Umbilical cord (tissue), 2 donors: ENCODE measurements at places on chromosomes 7 and 10. TPM values are rescaled to one million over a fixed set of nuclear protein-coding genes. Genes with fewer than 3 reads are reported as not detected.
A peak's percentile ranks its signal among the peaks of the same experiment; 100 is the strongest.

DNA sequence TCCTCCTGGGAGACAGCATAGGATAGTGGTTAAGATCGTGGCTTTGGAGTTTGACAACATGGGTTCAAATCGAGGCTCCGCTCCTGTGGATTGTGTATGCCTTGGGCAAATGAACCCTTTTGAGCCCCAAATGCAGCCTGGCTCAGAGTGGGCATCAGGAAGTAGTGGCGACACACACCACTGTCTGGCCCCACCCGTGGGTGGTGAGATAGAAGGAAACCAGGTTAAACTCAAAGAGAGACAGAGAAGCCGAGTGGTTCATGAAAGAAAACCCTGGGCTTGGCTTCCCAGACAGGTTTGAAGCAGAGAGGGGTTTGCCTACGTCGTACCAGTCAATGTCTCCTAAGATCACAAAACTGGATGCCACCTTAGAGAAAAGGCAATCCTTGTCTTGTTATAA, 57.7 kb downstream of the PRTFDC1 start:
- no peak for DNase-seq

DNA sequence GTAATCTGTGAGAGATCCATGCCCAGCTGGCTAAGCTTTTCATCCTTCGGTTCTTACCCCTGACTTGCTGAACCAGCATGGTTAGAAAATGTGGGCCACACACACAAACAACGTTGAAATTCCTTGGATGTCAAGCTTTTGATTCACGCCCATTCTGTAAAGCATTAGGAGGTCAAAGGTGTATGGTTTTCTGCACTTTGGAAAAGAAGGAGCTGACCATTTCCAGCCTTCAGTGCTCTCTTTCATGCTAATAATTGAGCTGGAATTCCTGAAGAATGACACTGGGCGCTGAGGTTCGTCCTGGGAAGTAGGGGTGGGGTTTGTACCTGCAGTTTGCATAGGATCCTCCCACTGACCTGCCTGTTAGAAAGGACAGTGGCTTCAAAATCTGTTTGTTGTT, 23.1 kb downstream of the KLF6 start:
- no peak for DNase-seq

- DNase-seq: no peak
Measured at GRCh38 chr7:151780631-151781030, 96.3 kb downstream of the PRKAG2 start.

GRCh38 chr10:99459217-99459616, 28.8 kb upstream of the GOT1 start:
- no peak for DNase-seq

- peak; percentile 40 for DNase-seq
Measured at GRCh38 chr7:122219253-122219865, 75.3 kb upstream of the AASS start.

- peak; percentile 36 for DNase-seq
Measured at GRCh38 chr10:33772370-33773252, 438.1 kb upstream of the NRP1 start.

EBLN1 gene
- 3.6 TPM for total RNA-seq

DNA sequence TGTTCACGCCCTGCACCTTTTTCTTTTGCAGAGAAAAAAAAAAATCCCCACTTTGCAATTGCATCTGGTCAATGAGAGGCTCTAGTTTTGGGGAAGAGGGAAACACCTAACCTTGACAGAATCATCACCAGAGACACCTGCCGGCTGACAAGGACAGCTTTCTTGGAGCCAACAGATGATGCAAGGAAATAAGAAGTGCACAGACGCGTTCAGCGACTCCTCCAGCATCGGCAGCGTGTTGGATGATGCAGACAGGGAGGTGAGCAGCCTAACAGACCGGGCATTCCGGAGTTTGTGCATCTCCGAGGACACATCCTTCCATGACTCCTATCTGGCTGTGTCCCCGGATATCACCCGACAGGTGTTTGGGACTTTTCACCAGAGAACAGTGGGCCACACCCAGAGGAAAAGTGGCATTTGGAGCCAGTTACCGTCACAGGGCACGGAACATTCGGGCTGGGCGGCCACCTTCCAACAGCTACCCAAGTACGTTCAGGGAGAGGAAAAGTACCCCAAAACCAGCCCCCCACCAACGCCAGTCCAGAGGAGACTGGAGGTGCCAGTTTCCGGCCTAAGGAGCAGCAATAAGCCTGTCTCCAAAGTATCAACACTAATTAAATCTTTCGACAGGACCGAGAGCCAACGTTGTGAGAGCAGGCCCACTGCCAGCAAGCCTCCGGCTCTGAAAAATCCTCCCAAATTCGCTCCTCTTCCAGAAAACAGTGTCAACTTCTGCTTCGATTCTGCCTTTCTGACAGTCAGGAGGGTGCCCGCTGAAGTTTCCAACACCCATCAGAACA, 23.6 kb downstream of the C10orf71 start:
- no peak for DNase-seq

DNA sequence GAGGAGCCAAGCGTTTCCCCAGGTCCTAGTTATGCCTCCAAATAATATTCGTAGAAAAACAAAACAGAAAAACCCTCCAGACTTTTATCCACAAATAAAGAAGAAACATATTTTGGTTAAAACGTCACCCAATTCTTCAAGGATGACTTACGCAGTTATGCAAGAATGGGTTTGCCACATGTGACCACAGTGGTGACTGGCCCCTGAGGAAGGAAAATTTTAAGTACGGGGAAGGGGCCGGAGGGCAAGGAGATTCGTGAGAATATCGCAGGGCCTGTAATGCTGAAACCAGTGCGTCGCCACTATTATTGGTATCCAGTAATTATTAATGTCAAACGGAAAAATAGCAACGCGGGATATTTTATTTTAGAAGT, 537 bp upstream of the MRPS24 start:
- DNase-seq: peak; percentile 65

OR13A1 gene
- total RNA-seq: 0.72 TPM

GRCh38 chr10:21509341-21510240, 15.9 kb downstream of the SKIDA1 start:
- DNase-seq: peak; percentile 54

- no peak for DNase-seq
Measured at GRCh38 chr7:3107228-3107763, 63.6 kb upstream of the CARD11 start.

DNA sequence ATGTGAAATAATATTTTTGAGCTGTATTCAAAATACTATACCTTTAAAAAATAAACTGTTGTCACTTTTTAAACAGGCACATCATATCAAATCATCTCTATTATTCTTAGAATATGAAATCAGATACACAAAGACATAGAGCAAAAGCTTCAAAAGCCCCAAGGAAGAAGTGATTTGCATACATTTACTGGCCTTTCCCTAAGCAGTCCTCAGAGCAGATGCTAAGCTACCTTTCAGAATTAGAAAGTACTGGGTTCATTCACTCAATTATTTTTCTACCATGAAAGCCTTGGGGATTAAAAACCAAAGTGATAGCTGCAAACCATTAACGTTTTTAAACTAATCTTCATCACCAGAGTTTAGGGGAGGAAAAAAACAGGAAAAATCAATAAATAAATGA, 55.8 kb upstream of the RNF148 start:
- no peak for DNase-seq

GRCh38 chr7:121402701-121403100, 6.6 kb upstream of the FAM3C start:
- peak; percentile 25 for DNase-seq

- no peak for DNase-seq
Measured at GRCh38 chr7:149409895-149410294, 51.0 kb downstream of the ZNF777 start.

DNA sequence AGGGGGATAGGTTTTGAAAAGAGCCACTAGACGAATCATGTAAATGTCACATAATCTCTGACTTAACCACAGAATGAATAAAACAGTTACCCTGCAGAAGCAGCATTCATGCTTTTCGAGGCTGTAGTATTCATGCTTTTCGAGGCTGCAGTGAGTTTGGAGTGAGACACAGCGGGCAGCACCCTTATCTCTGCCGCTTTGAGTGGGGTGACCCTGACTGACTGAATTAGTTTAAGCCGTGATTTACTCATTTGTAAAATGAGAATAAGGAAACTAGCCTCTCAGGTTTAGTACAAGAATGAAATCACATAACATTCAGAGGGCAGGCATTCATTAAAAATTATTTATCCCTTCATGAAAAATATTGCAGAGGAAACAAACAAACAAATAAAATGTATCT, 92.8 kb upstream of the KMT2C start:
- no peak for DNase-seq
